Breast epithelium (tissue), 4 donors: ENCODE measurements at places on chromosomes 5 and 9. TPM values are rescaled to one million over a fixed set of nuclear protein-coding genes. Genes with fewer than 3 reads are reported as not detected.

Gene SH2D3C
- total RNA-seq = 6.0 TPM

Gene ZNF189
- total RNA-seq = 20.2 TPM

GRCh38 chr5:54772684-54773083, 212.7 kb downstream of the ESM1 start:
- DNase-seq = no peak

DNA sequence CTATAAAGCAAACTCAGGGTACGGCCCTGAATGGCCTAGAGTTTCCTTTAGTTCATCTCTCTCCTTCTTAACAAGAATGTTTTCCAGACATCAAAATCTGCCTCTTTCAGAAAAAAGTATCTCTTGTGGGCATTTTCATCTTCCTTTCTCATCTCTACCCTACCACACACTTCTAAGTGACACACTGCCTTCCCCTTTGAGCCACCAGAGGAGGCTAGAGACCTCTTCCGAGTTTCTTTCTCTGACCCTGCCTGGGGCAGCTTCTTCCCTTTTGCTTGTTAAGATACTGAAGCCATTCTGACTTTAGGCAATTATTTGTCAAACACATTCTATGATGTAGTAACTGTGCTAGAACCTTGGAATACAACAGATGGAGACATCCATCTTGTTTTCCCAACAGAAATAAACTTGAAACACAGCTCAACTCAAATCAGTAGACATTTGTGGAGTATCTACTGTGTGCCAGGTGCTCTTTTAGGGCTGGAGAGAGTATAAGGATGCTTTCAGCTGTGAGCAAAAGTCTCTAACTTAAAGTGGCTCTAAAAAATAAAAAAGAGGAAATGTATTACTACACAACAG, 8.6 kb upstream of the SV2C start:
- no peak for DNase-seq

- DNase-seq = no peak
Observed at GRCh38 chr5:15256485-15256884, 243.5 kb upstream of the FBXL7 start.
